ENCODE measurements at places on chromosomes 7 and 10.

DNA sequence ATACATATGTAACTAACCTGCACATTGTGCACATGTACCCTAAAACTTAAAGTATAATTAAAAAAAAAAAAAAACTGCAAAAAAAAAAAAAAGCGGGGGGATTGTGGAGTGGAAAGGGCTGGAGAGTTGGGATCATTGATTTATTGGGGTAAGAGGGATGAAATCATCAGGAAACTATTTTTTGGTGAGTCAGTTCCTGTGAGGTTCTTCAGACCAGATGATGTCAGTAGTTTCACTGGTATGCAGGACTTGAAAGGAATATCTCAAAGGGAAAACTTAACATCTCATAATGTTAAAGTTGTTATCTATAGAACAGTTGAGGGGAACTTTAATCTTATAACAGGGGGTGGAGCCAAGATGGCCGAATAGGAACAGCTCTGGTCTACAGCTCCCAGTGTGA, 32.6 kb upstream of the TECTB start:
- no peak for DNase-seq

- DNase-seq = no peak
These were observed 206.5 kb downstream of the USP6NL start for GRCh38 chr10:11404901-11405300.

- no peak for DNase-seq
These were observed 165.5 kb downstream of the FAM107B start for GRCh38 chr10:14609178-14609577.

DNA sequence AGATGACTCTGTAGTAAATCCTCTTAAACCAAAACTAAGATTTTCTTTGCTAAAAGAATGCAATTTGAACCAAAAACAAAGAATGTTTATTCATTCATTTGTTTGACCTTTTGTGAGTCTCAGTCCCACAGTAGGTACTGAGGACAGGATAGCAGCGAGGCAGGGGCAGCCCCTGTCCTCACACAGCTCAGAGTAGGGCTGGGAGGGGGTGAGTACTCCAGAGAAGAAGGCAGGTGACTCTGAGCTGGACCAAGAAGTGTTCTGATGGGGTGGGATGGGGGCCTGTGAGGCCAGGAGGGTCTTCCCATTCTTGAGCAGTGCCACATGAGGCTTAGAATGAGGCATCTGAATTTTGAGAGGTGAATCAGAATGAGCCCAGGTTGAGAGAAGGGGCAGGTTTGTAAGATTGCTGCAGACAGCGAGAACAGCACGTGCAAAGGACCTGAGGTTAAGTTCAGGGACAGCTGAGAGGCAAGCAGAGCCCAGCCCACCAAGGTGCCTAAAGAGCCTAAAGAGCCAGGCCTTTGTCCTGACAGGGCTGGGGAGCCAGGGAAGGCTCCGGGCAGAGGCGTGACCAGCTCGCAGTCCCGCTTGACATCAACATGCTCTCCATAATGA, 56.9 kb upstream of the CHST15 start:
- no peak for DNase-seq

GRCh38 chr10:86301971-86302370, 64.6 kb downstream of the GRID1 start:
- DNase-seq = no peak

DNA sequence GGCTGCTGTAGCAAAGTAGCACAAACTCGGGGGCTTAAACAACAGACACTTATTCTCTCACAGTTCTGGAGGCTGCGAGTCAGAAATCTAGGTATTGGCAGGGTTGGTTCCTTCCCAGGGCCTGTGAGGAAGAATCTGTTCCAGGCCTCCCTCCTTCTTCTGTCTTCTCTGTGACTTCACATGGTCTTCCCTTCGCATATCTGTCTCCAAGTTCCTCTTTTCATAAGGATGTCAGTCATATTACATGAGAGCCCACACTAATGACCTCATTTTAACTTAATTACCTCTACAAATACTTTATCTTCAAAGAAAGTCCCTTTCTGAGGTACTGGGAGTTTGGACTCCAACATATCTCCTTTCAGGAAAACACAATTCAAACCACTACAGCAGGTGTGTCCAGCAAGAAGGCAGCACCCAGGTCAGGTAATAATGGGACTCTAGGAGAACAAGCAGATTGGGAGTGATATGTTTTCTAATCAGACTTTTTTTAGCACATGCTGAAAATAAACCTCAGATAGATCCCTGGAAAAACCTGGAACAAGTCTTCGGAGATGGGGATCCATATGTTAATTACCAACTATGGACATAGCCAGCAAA, 11.7 kb downstream of the CREB5 start:
- DNase-seq = no peak

DNA sequence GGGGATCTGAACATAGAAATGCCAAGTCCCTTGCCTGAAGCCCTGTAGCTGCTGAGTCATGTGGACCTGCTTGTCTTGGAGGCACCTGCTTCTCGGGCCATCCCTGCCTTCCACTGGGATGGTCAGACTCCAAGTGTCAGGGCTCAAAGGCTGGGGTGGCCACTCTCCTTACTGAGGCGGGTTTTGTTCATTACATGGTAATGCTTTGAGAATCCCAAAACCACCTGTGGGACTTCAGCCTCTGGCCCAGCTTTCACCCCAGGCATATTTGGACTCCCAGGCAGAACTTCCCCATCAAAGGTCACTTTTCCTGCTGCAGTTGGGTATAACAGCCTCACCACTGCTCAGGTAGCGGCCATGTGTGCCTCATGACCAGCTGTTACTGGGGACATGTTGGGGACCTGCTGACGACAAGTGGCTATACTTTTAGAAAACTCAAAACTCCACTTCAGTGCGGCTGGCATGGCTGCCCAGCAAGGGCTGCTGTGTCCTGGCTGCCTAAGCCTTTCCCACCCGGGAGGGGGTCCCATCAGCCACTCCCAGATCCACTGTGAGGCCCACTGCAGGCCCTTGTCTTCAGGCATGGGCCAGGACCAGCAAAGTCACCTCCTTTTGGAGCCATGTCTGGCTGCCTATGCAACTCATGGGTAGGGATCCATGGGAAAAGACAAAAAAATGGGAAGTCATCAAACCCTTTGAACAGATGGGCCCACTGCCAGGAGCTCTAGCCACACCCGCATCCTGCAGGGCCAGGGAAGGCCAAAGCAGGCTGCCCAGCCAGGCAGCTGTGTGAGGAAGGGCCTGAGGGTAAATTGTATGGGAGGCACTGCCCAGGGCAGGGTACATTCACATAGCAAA, 96.7 kb downstream of the ARHGAP22 start:
- DNase-seq = no peak

DNA sequence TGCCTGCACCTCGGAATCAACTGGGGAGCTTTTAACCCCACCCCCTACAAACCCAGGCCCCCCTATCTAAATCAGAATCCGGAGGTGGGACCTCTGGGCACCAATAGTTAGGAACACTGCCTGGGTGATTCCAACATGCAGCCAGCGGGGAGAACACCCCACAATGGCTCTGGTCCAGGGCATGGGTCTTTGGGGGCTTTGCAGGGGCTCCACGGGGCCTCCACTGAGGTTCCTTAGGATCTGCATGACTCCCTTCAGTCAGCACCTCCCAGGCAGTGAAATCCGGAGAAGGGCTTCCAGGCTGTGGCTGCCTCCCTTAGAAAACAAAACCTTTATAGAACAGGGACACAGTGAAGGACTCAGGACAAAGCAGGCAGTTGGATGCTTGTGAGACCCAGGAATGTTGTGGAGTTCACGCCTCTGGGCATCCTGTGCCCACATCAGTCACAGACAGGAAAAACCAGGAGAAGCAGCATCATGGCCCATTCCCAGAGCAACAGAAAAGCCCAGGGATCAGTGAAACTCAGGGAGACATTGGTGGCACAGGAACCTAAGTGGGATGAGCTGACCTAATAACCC, 16.5 kb upstream of the AOC1 start:
- no peak for DNase-seq

Data from SHP77 (cell line).